ENCODE measurements at places on chromosomes 3 and 15.

GRCh38 chr3:174266476-174266875 lies 592.7 kb upstream of the NAALADL2 start:
- no peak for DNase-seq

GRCh38 chr3:12343047-12343501 lies 54.2 kb downstream of the PPARG start:
- no peak for DNase-seq

GRCh38 chr3:189710620-189711402 lies 79.6 kb downstream of the TP63 start:
- DNase-seq = no peak

DNA sequence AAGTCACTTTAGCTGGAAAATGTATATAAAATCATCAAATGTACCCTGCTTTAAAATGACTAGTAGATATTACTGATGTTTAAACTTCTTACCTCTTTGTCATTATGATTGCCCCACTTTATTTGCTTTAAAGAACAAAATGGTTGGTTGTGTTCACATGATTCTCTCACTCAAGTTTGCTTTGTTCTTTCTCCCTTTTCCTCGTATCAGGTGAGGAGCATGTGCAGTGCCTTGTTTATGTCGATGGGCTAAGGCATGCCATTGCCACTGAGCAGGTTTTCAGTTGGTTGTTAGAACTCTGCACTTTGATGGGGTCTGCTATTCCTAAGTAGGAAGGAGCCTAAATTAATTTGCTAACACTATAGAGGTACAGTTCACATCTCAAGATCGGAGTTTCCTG lies 5.3 kb downstream of the MAP2K5 start:
- no peak for DNase-seq

GRCh38 chr3:52712291-52713212 lies 6.6 kb downstream of the SPCS1 start:
- DNase-seq = no peak

- no peak for DNase-seq
These were observed 15.4 kb upstream of the RFC4 start for GRCh38 chr3:186821429-186822387.

DNA sequence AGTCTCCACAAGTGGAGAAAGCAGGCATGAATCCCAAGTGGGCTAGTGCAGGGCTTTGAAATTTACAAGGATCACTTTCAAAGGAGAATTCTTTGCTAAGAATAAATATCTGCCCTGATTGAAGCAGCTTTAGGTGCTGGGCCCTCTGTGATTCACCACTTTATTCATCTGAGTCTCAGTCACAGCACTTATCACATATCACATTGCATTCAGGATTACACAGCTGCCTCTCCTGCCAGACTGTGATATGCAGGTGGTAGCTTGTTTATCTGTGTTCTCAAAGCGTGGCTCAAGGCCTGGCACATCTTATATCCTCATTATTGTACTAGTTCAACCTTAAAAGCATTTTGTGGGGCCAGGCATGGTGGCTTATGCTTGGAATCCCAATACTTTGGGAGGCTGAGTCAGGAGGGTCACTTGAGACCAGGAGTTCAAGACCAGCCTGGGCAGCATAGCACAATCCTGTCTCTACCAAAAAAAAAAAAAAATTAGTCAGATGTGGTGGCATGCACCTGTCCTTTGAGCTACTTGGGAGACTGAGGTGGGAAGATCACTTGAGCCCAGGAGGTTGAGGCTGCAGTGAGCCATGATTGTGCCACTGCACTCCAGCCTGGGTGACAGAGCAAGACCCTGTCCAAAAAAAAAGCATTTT lies 156.9 kb upstream of the EIF1B start:
- DNase-seq = no peak

Measured in stimulated activated CD4-positive, alpha-beta T cell treated with anti-CD3 and anti-CD28 coated beads, Interleukin-2, amount 100 ng/mL, for 24 hours (primary cell).